ENCODE measurements at places on chromosomes 7 and 10. TPM values are rescaled to one million over a fixed set of nuclear protein-coding genes. Genes with fewer than 3 reads are reported as not detected.

GRCh38 chr10:30047430-30047829 is 12.0 kb downstream of the JCAD start:
- no peak overlapping the region for H3K4me3 ChIP-seq
- no peaks in the 10 kb centered on the region for H3K36me3 ChIP-seq
- no peak for DNase-seq
- H3K27me3 ChIP-seq, result peaks cover 58% of the 10 kb centered on the region
- H3K27ac ChIP-seq, result no peak overlapping the region
- peaks cover 23% of the 10 kb centered on the region for H3K4me1 ChIP-seq

Gene PRF1
- 21.8 TPM for total RNA-seq

DNA sequence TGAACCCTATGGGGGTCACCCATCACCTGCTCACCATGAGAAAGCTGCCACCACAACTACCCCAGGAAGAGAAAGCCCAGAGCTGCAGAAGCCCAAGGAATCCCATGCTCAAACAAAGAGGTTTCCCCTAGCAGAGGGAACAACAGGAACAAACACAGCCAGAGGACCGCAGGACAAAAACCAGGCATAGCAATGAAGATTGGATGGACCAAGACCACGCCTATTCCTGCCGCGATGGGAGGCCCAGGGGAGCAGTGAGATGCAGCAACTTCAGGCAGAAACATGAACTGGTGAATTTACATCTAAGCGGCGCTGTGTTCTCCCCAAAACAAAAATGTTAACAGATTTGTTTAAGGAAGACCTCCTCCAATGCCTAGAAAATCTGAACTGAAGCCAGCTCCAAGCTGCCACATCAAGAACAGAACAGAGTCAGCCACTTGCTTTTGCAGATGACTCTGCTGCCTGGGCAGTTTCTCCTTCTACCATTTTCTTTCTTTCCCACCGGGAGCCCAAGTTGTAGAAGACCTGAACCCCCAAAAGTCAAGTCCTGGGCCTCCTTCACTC is 134.2 kb upstream of the NEBL start:
- no peaks in the 10 kb centered on the region for H3K4me1 ChIP-seq
- H3K4me3 ChIP-seq, result no peak overlapping the region

Gene MYH16
- not detected for total RNA-seq

- no peak for DNase-seq
- no peaks in the 10 kb centered on the region for H3K36me3 ChIP-seq
- H3K27ac ChIP-seq, result no peak overlapping the region
- no peak overlapping the region for H3K4me3 ChIP-seq
- peaks cover 45% of the 10 kb centered on the region for H3K27me3 ChIP-seq
- H3K4me1 ChIP-seq, result peaks cover 5% of the 10 kb centered on the region
Measured at GRCh38 chr10:132944510-132944909, 2.1 kb upstream of the CFAP46 start.

DNA sequence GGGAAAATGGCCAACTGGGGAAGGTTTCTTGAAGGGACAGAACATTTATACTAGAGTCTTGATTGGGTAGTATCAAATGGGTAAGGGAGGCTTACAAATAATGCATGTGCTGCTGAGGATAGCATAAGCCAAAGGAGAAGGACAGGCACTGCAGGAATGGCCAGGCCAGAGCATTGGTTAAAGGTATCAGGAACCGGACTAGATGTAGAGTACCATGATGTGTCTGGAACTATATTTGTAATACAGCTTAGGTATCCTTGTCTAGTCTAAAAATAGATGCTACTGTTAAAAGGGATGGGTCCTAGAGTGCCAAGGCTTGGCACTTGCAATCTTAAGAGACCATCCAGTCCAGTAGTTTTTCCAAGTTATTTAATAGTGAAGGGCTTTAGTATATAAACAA is 20.3 kb downstream of the TMEM243 start:
- H3K27me3 ChIP-seq, result no peaks in the 10 kb centered on the region
- DNase-seq, result no peak
- H3K36me3 ChIP-seq, result peaks cover 79% of the 10 kb centered on the region
- peak overlapping the region; percentile 22 for H3K27ac ChIP-seq

GRCh38 chr10:24650669-24651391 is 72.9 kb downstream of the ARHGAP21 start:
- H3K36me3 ChIP-seq, result peaks cover 2% of the 10 kb centered on the region
- no peak for DNase-seq
- no peaks in the 10 kb centered on the region for H3K27me3 ChIP-seq
- no peak overlapping the region for H3K4me3 ChIP-seq
- H3K4me1 ChIP-seq, result peaks cover 8% of the 10 kb centered on the region

DNA sequence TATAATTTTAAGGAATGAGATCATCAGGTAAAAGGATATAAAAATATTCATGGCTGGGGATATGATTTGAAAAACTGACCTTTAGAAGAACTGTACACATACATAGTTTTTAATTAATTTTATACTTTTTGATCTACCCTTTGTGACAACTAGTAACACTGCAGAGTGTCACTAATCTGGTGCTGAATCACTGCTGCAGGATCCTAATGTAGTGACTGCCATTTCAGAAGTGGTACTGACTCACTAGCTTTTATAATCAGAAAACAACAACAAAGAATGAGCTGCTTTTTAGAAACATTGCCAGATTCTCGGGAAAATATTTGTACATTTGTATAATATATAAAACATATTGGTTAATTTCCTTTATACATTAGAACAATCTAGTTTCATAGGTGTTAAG is 110.4 kb downstream of the HIPK2 start:
- peaks cover 7% of the 10 kb centered on the region for H3K36me3 ChIP-seq
- no peaks in the 10 kb centered on the region for H3K27me3 ChIP-seq
- peaks cover 30% of the 10 kb centered on the region for H3K4me1 ChIP-seq

Data from activated CD4-positive, alpha-beta T cell treated with anti-CD3 and anti-CD28 coated beads for 36 hours (primary cell).